Esophagus squamous epithelium (tissue), 5 donors: ENCODE measurements at places on chromosomes 4 and X.

- DNase-seq, result no peak
Observed at GRCh38 chr4:153217440-153217839, 13.2 kb downstream of the TRIM2 start.

DNA sequence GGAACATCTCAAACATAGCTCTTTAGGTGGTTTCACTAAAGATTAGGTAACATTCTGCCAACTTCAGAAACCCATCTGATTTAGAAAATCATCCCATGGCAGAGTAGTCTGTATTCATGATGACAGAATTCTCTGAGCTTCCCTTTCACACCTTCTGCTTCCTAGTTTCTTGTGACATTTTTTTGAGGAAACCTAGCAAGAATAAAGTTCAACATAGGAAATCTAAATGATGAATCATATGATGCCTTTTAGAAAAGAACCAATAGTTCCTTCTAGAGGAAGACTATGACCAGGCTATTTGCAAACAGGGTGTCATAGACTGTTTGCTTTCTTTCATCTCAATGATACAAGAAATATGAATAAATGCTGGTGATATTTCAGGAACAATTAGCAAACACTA lies 49.8 kb upstream of the CAMK2D start:
- DNase-seq, result no peak

GRCh38 chr4:93416344-93417128 lies 412.0 kb upstream of the ATOH1 start:
- DNase-seq, result no peak

- DNase-seq, result no peak
Observed at GRCh38 chr4:116531870-116532269, 553.5 kb downstream of the TRAM1L1 start.

DNA sequence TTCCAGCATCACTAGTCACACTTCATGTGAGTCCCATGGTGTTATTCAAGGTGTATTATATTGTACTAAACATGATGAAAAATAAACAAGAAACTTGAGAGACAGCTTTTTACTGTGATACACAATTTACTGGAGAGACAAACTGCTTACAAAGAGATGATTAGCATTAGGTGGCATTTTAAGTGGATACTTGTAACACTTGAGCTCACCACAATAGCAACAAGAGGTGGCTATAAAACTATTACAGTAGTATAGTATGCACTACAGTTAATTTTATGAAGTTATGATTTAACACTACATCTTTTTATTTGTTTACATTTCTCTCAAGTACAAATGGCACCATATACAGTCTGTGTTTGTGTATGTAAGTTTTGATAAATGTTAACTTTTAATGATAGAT lies 246.6 kb downstream of the PARM1 start:
- DNase-seq, result no peak

- DNase-seq, result no peak
Observed at GRCh38 chrX:124938715-124939114, 381.0 kb upstream of the TEX13C start.

- no peak for DNase-seq
Observed at GRCh38 chr4:182923366-182923765, 6.2 kb upstream of the DCTD start.

DNA sequence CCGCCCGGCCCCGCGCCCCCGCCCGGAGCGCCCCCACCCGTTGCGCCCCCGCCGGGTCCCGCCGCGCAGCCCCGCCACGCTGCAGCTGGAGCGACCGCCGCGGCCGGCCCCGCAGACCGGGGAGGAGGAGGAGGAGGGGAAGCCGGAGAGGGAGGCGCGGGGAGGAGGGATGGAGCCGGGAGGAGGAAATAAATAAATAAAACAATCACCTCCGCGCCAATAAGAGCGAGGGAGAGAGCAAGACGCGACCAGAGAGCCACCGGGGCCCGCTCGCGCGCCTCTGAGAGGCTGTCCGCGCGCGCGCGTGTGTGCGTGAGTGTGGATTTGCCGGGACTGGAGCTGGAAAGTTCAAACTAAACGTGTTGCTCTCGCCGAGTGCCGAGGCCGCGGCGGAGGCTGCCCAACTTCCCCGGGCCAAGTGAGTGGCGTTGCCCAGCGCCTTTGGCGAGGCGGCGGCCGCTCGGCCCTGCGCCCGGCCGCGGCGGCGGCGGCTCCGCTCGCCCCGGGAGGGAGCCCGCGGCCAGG lies 2184.4 kb upstream of the TENM3 start:
- DNase-seq, result no peak

GRCh38 chr4:153114771-153115321 lies 89.4 kb upstream of the TRIM2 start:
- DNase-seq, result no peak

GRCh38 chrX:2898846-2899512 lies 30.2 kb downstream of the ARSD start:
- no peak for DNase-seq

GRCh38 chrX:139783030-139783429 lies 75.1 kb upstream of the MCF2 start:
- DNase-seq, result no peak

DNA sequence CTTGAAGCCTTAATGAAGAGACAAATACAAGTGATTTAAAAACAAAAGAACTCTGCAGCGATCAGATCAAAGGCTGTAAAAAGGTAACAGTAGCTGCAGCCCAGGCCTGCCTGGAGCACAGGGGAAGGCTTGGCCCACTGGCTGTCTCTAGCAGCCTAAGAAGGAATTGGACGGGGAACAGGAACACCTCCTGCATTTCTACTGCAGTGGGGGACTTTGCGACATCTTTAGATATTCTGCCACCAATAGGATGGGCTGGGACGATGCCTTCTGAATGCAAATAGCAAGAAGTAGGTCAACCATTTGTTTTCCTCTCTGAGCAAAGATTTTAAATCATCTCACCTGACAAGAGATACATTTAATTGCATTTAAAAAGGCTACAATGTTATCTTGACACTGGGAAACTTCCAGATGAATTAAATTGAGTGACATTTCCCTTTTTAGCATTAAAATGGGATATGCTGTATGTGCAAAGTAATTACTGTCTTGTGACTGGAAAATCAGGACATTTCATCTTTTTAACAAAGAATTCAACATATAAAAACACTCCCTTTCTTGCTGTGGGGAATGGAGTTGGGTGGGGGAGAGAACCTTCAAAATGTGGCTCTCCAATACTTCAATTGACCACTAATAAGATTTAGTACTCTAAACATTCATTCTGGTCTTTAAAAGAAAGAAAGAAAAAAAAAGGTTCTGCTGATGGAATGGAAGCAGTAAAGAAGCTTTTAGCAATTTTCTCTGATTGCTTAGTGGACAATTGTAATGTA lies 70.0 kb downstream of the NYX start:
- no peak for DNase-seq

DNA sequence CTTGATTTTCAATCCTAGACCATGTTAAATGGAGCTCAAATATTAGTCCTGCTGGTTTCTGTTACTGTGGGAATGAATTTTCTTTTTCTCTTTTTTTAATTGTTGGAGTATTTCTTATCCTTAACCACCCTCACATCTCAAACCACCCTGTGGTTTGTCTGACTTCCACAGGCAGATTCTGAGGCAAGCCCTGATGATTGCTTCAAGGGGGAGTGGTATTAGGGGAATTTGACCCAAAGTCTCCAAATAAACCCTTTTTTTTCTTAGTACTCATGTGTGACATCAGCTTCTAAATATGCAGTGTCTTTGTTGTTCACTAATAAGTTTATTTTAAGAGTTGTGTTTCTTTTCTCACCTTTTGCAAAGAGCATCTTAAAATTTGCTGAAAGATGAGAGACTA lies 810.3 kb downstream of the IL1RAPL1 start:
- DNase-seq, result no peak

- no peak for DNase-seq
Observed at GRCh38 chr4:2360396-2360730, 58.1 kb downstream of the ZFYVE28 start.

GRCh38 chr4:152594978-152595925 lies 59.4 kb upstream of the FBXW7 start:
- no peak for DNase-seq

DNA sequence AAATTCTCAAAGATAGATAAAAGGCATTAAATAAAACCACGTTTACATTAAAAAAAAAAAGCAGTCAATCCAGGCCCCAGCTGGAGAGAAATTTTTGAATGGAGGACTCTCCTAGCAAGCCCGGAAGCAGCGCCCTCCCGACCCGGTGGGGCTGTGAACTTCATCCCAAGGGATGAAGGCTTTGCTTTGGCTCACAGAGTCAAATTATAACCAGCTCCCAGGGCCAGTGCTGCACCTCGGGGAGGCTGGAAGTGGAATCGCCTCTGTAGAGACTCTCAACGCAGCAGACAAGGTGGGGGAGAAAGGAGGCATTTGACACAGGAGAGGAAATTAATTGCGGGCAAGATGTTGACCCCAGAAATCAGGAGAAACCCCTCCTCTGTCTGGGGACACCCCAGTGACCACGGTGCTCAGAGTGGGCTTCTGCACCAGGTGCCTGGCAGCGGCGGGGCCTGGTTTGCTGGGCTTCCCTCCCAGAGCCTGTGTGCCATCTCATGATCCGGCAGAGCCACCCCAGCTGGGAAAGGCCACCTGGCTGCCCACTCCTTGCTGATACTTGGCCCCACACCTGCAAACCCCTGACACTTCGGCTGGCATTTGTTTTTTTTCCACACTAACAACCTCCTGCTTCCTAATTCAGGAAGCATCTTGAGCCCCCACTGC lies 71.7 kb downstream of the ABLIM2 start:
- DNase-seq, result no peak

DNA sequence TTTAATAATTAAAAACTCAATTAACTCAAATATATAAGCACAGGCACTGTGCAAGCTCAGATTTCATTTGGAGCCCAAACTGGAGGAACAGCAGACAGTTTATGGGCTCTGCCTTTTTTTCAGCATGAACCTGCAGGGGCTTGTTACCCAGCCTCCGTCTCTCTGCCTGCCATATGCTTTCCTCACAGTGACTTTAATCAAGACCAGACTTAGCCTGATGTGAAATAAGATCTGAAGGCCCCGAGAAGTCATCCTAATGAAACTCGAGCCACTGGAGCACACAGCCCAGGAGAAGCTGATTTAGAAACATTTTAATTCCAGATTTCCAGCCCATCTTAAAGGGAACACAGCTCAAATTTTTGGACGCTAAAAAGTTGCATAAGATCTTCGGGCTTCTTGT lies 55.6 kb downstream of the SPATA18 start:
- no peak for DNase-seq

DNA sequence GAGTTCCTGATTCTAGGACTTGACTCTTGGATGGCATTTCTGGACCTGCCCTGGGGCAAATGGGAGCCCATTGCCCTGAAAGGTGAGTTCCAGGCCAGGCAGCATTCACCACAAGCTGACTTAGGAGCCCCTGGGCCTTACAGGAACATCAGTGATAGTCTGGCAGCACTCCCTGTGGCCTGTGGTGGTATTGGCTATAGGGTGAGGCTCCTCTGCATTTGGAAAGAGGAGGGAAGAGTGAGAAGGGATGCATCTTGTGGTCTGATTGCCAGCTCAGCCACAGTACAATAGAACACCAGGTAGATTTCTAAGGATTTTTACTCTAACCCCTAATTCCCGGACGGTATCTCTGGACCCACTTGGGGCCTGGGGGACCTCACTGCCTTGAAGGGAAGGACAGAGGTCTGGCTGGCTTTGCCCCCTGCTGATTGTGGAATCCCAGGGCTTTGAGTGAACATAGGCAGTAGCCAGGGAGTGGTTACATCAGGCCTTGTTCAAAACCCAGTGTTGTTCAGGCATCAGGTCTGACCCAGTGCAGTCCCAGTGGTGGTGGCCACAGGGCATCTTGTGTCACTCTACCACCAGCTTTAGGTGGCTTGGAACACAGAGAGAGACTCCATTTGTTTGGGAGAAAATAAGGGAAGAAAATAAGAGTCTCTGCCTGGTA lies 32.9 kb downstream of the MAGED4 start:
- no peak for DNase-seq

GRCh38 chr4:122827258-122827878 lies 737 bp downstream of the FGF2 start:
- no peak for DNase-seq

GRCh38 chr4:114017120-114017917 lies 37.9 kb upstream of the ARSJ start:
- DNase-seq, result no peak

DNA sequence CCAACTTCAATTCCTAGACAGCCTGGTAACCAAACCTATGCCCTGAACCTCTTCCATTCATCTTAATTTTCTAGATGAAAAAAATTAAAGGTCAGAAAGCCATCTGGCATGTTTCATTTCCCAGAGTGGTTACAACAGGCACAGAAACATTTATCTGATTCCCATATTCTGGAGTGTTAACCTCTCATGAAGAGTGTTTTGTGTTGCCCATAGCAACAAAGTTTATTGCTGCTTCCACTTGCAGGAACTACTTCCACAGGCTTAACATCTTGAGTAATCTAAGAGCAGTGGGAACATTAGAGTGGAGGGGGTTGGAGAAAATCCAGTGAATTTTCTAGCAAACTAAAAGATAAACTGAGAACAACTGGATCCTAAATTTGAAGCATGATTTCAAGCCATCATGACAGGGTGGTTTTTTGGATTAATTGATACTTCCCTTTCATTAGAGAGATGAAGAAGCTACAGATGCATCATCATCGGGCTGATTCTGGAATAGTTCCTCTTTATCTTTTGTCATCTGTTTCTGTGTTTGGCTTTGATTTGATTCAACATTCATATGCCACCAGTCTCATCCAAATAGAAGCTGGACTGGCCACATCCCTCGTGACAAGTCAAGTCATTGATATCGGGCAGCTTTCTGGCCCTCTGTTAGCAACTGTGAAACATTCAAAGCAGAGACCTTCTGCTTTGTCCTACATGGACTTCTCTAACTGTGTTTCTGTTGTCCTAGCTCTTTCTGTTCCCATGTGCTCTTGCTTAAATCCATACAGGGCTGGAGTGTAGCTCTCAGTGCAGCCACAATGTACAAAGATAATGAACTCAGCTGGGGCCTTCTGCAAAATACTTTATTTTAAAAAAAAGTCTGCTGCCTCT lies 167.3 kb downstream of the MID1IP1 start:
- DNase-seq, result no peak

DNA sequence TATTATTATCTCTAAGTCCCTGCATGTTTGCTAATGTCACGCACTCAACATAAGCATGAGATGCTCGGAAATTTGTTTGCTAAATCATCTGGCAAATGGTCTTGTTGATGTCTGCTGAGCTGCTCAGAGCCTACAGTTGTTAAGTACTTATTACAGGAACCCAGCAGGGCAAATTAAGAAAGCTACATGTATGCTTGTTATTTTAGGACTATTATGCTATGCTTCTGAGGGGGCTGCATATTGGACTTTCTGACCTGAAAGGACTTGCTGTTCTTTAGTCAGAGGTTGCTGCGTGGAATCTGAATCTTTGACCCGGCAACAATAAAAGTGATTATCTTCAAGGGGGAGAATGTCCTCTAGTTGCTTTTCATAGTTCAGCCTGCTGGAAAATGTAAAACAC lies 36.3 kb upstream of the TENM3 start:
- no peak for DNase-seq

- DNase-seq, result no peak
Observed at GRCh38 chr4:56213543-56213942, 173.7 kb downstream of the AASDH start.
